NCI-H345 (cell line): ENCODE measurements at places on chromosomes 7 and 10.
A peak's percentile ranks its signal among the peaks of the same experiment; 100 is the strongest.

DNA sequence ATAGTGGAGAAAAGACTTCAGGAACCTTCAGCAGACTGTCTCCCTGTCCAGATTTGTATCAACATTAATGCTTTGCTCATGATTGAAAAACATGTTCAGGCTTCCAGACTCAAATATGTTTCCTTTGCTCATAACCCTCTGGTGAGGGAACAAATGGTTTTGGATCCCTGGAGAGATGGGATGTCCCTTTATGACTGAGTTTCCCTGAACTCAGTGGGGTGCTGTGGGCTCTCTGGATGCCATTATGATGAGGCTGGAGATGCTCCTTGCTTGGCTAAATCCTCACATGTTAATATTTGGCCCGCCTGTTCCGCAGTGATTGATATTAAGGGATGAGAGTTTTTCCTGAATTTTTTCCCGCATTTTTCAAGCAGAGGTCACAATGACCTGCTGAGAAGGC, 749.4 kb downstream of the SUGCT start:
- no peak for DNase-seq

GRCh38 chr7:151433721-151434400, 6.1 kb downstream of the CRYGN start:
- DNase-seq, result no peak

DNA sequence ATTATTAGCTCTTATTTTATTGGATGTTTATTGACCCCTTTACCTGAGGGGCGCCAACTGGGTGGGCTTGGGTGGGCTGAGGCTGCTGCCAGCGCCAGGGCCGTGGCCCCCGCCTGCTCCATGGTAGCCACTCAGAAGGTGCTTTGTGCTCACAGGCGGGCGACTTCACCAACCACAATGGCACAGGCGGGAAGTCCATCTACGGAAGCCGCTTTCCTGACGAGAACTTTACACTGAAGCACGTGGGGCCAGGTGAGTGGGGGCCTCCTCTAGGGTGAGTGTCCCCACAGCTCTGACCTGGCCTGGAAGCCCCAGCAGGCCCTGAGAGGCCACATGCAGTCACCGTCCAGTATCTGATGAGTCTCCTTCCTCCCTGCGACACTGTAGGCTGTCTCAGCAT, 4.1 kb downstream of the PPIF start:
- no peak for DNase-seq

DNA sequence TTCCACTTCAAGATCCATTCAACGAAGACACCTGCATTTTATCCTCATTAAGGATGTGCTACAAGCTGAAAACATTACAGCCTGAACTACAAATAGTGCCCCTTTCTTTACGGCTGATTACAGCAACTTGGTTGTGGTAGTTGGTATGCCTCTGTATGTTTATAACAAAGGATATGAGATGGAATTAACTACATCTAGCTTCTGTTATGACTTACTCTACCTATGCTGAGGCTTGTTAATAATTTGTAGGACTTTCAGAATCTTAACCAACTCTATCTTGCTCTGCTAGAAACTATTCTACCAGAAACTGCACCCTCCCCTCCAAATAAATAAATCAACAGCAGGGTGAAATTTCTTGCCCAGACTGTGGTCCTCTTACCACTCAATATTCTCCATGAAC, 448.1 kb downstream of the GRM8 start:
- DNase-seq, result no peak

DNA sequence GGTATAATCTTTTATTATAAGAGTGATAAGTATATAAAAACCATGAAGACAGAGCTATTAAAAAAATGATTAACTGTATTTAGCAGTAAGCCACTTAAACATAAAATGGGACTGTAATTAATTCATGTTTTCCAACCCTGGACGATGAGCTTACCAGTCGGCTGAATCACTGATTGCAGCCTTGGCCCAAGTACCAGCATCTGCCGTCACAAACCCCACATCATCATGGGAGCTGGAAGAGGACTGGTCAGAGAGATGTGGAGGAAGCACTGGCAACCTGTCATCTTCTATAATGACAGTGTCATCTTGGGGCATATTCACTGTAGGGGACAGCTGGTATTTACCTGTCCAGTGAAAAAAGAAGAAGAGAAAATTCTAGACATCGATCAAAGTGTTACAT, 473.6 kb downstream of the PARD3 start:
- DNase-seq, result no peak

- no peak for DNase-seq
Observed at GRCh38 chr7:2237109-2237602, 4.4 kb upstream of the MAD1L1 start.

DNA sequence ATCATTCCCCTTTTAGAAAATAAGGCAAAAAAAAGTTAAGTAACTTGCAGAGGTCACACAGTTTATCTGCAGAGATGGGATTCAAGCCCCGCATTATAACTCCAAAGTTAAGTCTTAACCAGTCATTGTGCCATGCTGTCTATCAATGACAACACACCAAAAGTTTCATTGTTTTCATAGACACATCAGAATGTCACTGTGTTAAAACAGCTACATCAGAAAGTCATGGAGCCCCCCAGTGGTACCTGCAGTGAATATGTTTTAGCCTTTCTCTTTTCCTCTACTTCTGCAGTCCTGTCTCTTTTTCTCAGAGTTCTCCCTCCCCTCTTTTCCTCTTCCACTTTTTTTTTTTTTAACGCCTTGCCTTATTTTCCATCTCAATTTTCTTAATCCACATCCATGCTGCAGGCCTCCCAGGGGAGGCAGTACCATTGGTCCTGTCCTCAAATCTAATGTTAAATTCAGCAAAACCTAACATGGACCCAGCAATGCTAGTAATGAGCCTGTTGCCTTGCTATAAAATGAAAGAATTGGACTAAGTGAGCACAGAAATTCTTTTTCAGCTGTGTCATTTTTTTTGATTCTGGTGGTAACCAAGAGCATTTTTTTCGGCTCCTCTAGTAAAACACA, 3.8 kb upstream of the NRCAM start:
- DNase-seq, result peak; percentile 45

DNA sequence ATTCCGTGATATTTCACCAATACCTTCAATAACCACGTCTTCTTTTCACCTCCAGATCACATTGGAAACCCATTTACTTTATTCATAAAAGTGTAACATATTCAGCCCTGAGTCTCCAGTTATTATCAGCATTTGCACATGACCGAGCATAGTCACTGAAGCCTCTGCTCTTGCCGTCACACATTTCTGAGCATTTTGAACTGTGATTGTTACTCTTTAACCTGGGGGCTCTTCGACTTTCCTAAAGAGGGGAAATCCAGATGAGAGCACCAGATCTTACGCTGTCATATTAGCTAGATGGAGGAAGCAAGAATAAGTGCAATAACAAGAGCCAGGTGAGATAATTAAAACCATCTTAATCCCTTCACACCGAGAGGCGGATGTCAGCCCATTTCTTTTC, 260.0 kb upstream of the NRP1 start:
- DNase-seq, result no peak

- DNase-seq, result no peak
Observed at GRCh38 chr10:99539820-99540219, 7.1 kb downstream of the NKX2-3 start.

GRCh38 chr10:17865351-17865750, 56.2 kb downstream of the MRC1 start:
- DNase-seq, result no peak

DNA sequence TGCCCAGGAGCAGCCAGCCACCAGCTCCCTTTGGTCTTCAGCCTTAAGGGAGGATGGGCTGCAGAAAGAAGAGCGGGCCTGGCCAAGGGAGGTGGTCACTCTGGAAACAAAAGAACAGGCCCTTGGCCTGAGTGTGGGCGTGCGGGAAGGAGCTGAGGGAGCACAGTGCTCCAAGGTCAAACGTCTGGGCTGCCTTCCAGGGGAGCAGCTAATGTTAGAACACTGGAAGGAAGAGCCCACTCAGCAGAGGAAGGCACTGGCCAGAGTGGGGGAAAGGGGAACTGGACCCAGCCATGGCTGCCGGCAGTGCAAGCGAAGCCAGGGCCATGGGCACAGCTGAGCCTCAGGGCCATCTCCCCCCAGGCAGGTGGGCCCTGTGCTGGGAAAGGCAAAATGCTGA, 42.7 kb downstream of the FAM53B start:
- no peak for DNase-seq

DNA sequence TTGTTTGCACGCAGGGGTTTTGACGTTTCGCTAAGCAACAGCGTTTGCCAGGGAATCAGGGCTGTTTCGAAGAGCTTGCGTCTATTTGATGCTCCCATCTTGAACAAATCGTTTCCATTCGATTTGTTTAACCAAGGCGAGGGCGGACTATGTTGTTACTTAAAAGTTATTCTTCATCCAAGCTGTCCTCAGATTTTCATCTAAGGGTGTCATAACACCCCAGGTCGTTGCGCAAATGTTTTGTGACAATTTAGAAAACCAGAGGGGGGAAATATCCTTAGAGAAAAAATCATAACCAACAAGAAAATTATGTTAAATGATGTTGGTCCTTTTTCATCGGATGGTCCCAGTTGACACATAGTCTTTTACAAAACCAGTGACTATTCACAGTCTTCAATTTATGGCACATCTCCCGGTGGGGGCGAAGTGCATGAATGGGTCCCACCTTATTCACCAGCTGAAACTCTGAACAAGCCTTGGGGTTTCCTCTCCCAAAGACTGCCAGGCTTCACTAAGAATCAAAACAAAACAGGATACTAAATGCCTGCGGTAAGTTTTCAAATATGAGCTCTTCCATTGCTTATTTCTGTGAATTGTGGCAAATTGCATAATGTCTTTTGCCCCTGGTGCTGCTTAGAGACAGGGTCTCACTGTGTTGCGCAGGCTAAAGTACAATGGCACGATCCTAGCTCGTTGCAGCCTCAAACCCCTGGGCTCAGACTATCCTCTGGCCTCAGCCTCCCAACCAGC, 109.9 kb downstream of the REEP3 start:
- peak; percentile 62 for DNase-seq

GRCh38 chr7:151796871-151797537, 79.9 kb downstream of the PRKAG2 start:
- DNase-seq, result no peak

DNA sequence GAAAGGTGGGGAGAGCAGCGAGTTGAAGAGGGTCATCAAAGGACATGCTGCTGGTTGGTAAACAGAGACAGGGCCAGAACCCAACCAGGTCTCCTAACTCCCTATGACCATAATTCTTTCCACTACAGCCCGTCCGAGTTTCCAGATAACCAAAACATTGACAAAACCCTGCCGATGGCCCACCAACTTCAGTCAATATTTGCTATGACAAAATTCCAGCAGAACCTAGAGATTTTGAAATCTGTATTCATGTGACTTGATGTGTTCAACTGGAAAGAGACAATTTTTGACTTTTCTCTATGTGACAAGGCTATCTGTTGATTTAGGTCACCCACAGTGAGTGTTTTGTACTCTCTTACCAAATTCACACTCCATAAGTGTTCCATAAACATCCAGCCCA, 86.7 kb downstream of the NHLRC2 start:
- DNase-seq, result no peak

DNA sequence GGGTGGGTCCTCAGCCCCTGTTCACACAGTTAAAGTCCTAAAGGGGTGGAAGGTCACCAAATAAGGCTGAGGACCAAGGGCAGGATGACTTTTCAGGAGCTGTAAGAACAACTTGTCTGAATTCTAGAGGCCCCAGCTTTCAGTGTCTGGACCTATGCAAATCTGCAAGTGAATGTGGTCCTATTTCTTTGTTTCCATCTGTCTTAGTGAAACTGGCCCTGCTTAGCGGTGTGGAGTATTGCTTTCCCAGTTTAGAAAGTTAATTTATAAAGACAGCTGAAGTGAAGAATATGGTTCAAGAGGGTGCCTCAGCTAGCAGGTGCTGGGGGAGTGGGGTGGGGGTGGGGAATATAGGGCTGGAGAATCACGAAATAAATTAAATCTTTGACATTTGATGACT, 40.1 kb downstream of the HHEX start:
- no peak for DNase-seq

DNA sequence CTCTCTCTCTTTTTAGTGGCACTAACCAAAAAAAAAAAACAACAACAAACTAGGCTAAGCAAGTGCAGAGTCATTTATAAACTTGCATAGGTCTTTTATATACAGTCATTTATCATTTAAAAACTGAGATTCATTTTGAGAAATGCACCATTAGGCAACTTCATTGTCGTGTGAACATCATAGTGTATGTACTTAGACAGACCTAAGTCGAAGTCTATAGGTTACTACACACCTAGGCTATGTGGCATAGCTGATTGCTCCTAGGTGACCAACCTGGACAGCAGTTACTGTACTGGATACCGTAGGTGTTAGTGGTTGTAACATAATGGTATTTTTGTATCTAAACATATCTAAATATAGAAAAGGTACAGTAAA, 109.1 kb upstream of the SAMD8 start:
- DNase-seq, result no peak

- DNase-seq, result no peak
Observed at GRCh38 chr7:7870555-7870954, 98.0 kb upstream of the GLCCI1 start.

DNA sequence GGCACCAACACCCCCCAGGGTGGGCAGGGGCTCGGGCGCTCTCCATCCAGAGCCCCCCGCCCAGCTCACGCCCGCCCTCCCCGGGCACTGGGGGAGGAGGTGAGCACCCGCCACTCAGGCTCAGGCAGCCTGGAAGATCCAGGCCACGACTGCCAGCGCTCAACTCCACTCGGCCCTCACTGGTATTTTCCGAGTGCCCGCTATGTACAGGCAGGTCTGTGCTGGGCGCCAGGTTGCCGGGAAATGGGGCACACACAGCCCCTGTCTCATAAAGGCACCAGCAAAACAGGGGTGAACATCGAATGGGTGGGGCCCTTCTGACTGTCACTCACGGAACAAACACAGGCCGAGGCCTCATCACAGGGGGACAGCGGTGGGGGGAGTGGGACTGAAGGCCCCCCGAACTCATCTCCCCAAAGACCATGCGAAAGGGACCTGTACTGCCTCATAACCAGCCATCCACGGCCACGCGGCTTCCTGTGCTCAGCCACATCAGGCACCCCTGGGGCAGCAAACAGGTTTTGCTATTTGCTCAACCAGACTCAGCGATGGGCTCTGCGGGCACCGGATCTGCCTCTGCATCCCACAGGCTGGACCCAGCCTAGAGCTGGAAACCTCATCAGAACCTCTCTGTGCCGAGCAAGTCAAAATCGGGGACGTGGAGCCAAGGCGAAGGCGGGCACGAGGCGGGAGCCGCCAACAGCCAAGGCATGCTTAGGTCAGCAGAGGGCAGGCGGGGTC, 98.7 kb upstream of the DNAAF5 start:
- DNase-seq, result no peak

DNA sequence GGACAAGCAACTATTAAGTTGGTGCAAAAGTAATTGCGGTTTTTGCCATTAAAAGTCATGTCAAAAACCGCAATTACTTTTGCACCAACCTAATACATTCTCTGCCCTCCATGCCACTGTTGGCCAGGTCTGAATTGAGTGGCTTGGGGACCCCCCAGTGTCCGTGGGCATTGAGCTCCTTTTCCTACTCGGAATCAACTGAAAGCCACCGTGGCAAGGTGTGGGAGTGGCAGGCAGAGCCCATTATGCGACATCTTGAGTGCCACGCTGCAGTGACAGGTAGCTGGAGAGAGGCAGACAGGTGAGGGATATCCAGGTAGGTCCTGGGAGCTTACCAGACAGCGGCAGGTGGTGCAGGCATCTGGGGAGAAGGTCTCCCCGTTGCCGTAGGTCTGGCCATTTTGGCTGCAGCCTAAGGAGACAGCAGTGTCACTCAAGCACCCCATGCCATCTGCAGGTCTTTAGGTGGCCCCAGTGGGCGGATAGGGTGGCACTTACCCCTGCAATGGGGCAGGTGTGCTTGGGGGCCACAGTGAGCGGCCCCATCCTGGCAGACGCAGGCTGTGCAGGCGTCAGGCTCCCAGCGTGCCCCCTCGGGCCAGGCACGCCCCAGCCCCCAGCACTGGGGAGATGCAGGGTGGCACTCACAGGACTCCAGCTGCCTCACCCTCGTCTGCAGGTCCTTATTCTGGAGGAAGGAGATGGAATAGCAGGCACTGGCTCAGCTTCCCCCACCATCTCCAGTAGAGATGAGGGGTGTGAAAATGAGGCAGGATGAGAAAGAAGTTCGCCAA, 3.5 kb downstream of the KCP start:
- DNase-seq, result no peak
